ENCODE measurements at places on chromosomes 1 and 21.

GRCh38 chr1:39133340-39133684 is 71.2 kb upstream of the MACF1 start:
- no peak for DNase-seq

- no peak for DNase-seq
These were observed 49.2 kb upstream of the POFUT2 start for GRCh38 chr21:45336870-45337269.

DNA sequence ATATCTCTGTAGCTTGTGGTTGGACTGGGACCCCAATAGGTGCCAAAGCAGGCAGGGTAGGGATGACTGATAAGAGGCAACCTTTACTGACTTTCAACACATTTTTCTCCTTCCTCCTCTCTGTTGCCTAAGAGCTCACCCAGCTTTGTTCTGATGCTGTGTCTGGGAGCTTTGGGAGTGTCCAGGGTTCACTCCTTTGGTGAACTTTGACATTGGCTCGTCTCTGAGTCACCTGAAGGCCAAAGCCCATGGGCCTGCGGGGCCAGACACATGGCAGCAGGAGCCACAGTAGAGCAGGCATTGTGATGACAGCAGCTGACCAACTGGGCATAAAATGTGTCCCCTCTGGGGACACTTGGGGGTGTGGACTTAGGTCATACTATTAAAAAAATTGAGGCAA is 99.5 kb upstream of the ZNF644 start:
- DNase-seq, result no peak

GRCh38 chr1:13860031-13860430 is 160.0 kb downstream of the PRDM2 start:
- no peak for DNase-seq

GRCh38 chr21:14318578-14318977 is 64.4 kb downstream of the HSPA13 start:
- no peak for DNase-seq

GRCh38 chr1:244022311-244022710 is 28.8 kb upstream of the ZBTB18 start:
- DNase-seq, result no peak

DNA sequence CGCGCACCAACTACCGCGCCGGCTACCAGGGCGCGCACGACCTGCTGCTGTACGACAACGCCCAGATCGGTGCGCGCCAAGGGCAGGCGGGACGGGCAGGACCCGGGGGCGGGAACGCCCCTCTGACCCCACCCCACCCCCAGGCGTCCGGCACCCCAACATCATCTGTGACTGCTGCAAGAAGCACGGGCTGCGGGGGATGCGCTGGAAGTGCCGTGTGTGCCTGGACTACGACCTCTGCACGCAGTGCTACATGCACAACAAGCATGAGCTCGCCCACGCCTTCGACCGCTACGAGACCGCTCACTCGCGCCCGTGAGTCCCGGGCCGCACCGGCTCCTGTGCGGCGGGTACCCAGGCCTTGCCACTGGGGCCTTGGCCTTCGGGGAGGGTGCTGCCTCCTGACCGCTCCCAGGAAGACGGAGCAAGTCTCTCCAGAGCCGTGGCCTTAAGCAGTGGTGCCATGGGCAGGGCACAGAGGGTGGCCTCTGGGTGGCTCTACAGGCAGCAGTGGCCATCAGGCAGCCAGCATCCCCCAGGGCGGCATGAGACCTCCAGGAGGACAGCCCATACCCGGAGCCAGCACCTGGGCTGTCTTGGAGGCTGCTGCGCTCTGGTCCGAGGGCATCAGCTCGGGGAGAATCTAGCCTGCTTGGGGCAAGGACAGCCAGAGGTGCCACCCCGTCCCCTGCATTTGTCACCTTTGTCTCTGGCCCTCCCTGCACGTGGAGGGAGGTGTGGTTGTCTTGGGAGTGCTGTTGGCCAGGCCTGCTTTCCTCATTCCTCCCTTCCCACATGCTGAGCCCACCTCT is 8.1 kb upstream of the MMP23B start:
- DNase-seq, result no peak

DNA sequence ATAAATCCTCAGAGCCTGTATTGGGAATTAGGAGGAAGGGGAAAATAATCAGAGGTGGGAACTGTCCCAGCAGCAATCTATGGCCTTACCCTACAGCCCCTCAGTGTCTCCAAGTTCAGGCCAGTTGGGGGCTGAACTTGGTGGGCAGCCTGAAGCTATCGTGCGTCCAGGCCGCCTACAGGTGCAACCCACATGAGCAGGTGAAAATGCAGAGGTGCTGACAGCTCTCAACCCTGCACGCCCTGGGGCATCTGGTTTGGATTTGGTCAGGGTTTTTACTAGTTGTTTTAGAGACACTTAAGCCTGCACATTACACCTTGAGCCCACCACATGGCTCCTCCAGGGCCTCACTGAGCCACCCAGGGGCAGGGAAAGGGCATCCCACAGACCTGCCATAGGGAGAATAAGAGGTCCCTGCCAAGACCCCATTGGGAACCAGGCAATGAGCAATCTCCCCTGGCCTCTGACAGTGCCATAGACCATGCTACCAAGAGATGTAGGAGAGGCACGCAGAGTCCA is 209.5 kb downstream of the FOXD2 start:
- DNase-seq, result no peak

GRCh38 chr1:100622037-100622436 is 84.1 kb downstream of the GPR88 start:
- no peak for DNase-seq

DNA sequence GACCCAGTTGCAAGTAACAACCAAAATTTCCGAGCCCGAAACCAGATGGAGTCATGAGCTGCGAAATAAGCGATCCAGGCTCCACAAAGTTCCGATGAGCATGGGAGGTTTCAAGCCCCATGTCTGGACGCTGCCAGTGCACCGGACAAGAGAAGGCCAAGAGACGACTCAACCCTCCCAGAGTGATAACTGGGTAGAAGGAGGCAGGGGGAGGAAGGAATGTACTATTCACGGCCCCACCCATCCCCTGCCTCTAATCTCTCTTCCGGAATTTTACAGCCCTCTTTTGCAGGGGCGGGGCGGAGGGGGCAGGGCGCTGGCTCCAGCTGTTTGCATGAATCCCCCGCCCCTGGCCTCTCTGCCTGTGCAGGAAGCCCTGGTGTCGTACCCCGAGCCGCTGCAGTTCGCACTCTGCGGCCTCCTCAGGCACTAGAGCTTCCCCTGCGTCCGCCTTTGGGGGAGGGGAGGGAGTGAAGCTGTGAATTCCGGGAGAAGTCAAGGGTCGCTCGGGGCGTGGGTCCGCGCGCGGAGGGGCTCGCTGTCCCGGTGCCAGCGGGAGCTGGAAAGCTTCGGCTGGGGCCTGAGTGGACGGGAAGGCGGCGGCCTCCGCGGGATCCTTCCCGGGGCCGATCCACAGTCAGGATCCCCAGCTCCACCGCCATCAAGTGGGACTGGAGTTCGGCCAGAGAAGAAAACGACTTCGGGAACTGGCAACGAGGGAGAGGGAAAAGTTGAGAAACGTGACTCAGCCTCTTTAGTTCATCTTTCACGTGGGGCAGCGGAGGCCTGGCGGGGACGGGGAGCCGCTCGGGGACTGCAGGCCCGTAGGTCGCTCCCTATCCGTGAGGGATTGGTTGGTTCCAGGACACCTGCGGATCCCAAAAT is 6.3 kb upstream of the PTP4A2 start:
- DNase-seq, result no peak

DNA sequence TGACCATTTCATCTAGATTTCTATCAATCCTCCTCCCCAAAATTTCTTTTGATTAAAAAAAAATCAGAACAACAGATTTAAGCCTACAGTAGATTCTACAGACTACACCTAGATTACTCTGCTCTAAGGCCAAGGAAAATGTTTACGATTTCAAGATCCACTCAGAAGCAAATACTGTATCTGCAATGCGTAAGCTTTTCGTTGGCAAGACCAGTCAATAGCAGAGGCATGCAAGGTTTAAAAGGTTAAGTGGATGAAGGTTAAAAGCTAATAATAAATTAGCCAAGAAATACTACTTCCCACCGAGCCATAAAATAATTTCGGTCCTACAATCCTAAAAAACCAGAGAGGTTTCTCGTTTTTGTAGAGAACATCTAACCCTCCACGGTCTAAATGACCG is 1.3 kb downstream of the CLSTN1 start:
- no peak for DNase-seq

GRCh38 chr1:214439352-214440119 is 111.9 kb downstream of the PTPN14 start:
- no peak for DNase-seq

- DNase-seq, result no peak
These were observed 30.6 kb downstream of the KIF14 start for GRCh38 chr1:200590001-200590400.

DNA sequence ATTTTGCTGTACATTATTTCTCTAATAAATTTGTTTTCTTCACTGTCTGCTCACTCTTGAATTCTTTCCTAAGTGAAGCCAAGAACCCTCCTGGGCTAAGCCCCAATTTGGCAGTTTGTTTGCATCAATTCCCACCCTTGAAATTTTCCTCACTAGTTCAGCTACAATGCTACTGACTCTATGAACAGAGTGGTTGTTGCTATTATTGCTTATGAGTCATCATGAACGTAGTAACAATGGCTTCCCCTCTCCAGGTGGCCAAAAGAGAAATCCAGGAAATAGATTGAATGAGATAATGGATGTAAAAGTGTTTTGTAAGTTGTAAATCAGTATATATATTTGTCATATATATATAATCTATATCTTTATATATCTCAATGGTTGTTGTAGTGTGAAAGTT is 193.0 kb downstream of the URB2 start:
- DNase-seq, result no peak

- no peak for DNase-seq
These were observed 7.7 kb downstream of the ENSA start for GRCh38 chr1:150621497-150622302.

DNA sequence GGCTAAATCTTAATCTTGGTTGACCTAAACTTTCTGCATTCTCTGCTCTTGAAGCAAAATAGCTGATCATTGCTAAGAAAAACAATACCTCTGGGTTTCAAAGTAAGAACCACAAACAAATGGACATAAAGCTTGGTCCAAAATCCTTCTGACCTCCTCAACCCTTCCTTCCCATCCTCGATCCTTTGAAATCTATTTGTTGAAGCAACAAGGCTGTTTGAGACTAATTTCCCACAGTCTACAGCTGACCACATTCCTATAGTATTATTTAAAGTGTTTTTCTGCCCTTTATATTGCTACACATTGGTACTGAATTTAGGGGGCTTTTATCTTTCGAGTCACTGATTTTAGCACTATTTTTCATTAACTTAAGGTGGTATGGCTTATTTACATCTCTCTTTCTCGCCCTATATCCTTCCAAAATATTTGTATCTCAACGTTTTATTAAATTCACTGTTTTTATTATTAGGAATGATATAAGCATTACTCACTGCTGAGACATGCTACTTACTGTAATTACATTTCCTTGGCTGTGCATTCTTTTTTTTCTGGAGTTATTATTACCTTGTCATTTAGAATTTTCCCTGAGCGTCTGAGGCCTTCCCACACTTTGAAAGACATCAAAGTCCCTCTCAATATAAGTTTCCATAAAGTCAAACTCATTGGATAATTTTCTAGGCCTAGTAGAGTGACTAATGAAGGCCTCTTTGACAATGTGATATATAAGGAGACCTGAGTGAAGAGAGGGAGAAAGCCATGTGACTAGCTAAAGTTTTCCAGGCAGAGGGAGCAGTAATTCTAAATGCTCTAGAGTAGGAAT is 73.9 kb downstream of the RAB3GAP2 start:
- no peak for DNase-seq

DNA sequence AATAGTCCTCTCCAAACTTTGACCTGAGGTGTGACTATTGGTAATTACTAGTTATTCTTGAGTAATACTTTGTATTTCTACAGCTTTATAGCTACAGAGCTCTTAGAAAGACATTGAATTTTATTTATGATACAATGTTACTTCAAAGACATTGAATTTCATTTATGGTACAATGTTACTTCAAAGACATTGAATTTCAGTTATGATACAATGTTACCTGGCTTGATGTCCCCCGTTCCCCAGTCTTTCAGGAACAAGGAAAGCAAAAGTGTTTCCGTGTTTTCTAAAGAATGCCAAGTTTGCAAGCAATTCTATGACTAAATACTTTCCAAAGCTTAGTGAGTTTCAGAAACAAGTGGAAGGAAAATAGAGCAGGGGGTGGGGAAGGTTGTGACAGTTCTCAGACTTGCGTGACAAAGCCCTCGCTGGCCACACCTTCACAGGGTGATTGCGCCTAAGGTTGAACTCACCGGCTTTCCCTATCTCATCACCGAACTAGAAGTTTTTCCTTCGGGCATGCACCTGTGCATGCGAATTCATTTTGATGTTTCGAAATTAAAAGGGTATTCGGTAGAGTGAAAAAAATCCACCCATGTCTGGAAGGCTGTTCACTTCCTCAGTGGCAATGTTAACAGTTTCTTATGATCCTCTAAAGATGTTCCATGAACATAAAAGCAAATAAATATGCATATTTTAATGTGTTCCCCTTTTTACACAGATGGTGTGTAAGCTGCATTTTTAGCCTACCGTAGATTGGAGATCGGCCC is 909 bp upstream of the PAXBP1 start:
- DNase-seq, result no peak

DNA sequence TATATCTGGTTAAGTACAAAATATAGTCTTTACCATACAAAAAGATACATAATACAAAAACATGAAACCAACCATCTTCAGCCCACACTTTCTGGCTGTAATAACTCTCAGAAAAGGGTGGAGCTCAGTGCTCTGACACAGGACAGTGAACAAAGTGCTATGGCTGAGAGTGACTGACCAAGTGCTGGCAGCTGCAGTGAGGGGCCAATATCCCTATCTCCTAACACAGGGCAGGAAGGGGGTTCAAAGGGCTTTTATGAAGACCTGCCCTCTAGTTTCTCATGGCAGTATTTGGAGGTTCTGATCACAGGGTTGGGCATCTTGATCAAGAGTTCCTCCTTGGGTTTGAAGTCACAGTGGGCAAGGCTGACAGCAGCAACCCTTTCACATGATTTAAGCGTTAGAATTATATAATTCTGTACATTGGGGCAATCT is 3.9 kb downstream of the TXNIP start:
- no peak for DNase-seq

DNA sequence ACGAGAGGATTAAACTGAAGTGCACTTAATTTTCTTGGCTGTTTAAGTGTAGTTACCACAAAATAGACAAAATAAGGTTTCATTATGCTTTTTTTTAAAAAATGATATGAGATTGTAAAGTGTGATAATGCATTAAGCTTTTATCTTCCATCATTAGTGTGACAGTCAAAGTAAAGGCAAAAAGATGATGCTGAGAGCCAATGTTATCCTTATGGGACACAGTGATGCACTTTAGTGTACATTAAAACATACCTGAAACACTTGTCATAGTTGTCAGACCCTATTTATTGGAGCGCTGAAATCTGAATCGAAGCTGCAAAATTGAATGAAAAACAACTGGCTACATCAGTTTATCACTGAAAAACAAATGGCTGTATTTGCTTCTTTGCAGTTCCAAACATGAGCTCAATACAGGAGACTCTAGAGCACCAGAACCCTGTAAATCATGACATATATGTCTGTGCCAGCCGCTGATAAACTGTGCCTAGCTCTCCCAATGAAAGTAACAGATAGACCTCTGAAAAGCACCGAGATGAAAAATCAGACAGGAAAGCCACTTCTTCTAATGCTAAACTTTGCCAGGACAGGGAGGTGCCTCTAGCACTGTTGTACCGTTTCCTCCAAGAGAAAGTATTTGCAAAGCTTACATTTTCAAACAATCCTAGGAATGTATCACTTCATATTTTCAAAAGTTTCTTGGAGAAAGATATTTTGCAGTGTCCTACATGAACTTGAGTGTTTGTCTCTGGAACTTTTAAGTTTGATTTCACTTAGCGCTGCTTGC is 120.7 kb upstream of the TMPRSS15 start:
- no peak for DNase-seq

- DNase-seq, result no peak
These were observed 37.9 kb upstream of the AHCTF1 start for GRCh38 chr1:246969621-246970020.
